ENCODE measurements at places on chromosomes 4 and X. TPM values are rescaled to one million over a fixed set of nuclear protein-coding genes. Genes with fewer than 3 reads are reported as not detected.

GRCh38 chrX:9117851-9118250, 83.9 kb upstream of the FAM9B start:
- DNase-seq: no peak

GRCh38 chrX:121570072-121570841, 522.8 kb downstream of the GLUD2 start:
- DNase-seq: no peak

DNA sequence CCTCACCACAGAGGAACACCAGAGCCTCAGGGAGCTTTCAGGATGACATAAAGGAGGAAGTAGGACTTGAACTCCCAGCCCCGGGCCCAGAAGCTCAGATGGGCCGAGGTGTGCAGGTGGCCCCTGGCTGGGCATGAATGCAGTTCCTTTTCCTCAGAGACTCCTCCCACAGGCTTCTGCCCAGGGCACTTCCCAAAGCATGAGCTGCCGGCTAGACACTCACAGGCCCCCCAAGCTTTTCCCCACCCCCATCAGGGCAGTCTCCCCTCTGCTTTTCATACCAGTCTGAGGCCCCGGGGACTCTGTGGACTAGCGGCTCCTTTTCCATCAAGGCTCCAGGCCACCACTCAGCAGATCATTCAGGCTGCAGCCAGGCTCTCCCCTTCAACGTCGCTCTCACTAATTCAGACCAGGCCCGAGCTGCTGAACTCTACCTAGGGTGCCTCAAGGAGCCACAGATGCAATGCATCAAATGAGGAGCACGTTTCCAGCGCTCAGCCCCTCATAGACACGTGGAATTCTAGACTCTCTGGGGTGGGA, 36.9 kb downstream of the HMX1 start:
- no peak for DNase-seq

- no peak for DNase-seq
These were observed 162.3 kb downstream of the CPEB2 start for GRCh38 chr4:15164571-15164970.

DNA sequence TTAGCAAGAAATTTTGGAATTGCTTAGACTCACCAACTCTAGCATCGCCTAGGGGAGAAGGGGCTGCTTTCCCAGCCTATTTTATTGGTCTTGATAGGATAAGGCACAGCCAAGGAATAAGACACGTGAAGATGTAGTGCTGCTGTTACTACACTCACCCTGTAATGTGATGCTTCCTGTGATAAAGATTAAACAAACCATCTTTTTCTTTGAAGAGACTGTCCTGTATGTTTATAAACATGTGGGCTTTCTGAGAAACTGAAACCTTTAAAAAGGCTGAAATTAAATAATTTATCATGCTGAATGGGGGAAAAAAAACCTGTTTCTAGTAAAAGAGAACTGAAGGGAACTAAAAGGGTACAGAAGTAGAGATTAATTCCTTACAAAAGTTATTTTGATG, 13.2 kb downstream of the TAPT1 start:
- DNase-seq: no peak

DNA sequence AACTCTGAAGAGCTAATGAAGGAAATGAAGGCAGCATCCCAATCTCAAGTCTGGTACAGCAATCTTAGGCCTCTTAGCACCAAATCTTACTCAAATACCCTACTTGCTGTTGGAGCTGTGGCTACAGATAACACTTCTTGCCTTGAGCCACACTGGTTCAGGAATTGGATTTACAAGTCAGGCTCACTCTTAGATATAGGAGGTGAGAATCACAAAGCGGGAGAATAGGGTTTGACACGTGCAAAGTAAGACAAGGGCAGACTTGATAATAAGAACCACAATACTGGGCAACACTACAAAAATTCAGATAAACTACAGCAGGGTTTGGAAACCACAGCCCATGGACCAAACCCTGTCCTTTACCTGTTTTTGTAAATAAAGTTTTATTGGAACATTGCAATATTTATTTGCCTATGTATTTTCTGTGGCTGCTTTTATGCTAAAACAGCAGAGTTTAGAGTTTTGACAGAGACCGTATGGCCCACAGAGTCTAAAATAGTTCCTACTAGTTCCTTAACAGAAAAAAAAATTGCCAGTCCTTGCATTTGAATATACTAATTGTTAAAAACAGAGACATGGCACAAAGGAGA, 9.3 kb upstream of the CUL4B start:
- DNase-seq: no peak

DNA sequence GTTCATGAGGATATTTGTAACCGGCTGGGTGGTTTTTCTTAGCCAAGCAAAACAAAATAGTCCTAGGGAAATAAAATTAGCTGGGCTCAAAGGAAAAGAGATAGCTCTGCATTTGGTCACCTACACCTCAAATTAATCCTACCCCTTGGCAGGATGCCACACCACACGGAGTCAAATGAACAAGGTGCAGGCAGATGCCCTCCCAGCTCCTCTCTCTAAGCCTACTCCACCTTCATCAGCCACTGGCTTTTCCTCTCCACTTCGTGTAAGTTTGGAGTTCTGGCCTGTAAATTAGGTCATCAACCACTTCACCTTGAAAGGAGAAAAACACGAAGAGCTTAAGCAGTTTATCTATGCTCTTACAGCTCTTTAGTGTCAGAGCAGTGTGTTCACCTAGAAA, 1.4 kb downstream of the DDIT4L start:
- no peak for DNase-seq

DNA sequence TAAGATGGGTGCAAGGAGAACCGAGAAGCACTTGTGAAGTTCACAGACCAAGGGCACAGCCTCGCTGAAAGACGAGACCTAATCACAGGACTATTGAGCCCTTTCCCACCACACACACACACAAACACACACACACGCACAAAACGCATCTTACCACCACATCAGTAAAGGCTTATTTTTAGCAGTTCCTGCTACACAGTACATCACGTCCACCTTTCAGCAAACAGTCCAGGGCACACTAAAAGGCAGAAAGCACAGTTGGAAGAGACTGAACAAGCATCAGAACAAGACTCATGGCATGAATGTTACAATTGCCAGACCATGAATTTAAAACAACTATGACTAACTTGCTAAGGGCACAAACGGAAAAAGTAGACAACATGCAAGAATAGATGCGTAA, 83.6 kb upstream of the MAPK10 start:
- DNase-seq: no peak

DNA sequence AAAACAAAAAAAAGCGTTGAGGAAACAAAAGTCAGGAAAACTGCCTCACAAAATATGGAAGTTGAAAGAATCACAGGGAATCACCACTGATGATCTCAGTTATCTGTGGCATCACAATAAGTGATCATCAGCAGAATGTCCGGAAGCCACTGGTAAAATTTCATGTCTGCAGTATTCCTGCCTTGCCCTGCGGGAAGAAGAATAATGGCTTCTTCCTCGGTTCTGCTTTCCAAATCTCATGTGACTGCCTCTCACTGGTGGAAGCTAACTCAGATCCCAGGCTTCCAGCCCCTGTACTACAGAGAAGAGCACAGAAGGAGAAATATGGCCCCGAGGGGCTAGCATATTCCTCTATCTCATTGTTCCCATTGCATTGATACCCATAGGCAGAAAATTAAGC, 12.7 kb upstream of the ZNF330 start:
- DNase-seq: no peak

- DNase-seq: no peak
These were observed 46.5 kb downstream of the RAI2 start for GRCh38 chrX:17814557-17814956.

GRCh38 chr4:168480931-168481611, 779 bp upstream of the DDX60L start:
- DNase-seq: peak; percentile 91

- no peak for DNase-seq
These were observed 38.5 kb upstream of the COX7B2 start for GRCh38 chr4:46947541-46947940.

DNA sequence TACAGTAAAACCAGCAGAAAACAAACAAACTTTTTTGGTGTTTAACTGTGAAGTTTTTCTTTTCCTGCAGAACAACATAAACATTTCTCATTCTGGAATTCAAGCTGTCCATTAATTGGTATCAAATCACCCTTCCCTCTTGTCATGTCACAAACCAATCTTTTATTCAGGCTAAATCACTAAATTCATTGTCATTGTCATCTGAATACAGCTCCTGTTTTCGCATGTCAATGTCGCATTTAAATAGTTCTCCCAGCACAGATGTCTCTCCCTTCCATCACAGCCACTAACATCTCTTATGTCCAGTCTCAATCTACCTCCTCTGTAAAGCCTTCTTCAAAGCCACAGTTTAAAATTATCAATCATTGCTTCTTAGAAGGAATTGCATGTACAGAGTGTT, 192.1 kb upstream of the PCDH10 start:
- no peak for DNase-seq

- peak; percentile 82 for DNase-seq
These were observed 133.8 kb downstream of the ZC4H2 start for GRCh38 chrX:64842492-64842891.

DNA sequence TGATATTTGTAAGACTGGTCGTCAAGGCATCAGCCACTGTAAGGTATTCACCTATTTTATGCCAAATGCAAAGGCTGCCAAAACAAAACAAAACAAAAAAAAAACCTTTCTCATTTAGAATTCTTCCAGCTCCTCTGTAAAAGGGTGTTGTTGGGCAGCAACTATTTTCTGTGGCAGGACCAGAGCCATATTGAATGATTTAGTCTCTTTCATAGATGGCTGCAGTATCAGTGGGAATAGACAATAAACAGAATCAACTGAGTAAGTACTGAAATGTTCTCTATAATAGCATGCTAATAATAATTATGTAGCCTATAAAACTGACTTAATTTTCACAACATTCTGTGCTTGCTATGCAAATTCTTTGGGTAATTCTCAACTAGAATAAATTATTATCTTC, 389.7 kb upstream of the PABPC4L start:
- no peak for DNase-seq

- DNase-seq: no peak
These were observed 119.1 kb upstream of the ETNPPL start for GRCh38 chr4:108881986-108882385.

GRCh38 chr4:113825272-113825671, 63.7 kb upstream of the CAMK2D start:
- peak; percentile 56 for DNase-seq

DNA sequence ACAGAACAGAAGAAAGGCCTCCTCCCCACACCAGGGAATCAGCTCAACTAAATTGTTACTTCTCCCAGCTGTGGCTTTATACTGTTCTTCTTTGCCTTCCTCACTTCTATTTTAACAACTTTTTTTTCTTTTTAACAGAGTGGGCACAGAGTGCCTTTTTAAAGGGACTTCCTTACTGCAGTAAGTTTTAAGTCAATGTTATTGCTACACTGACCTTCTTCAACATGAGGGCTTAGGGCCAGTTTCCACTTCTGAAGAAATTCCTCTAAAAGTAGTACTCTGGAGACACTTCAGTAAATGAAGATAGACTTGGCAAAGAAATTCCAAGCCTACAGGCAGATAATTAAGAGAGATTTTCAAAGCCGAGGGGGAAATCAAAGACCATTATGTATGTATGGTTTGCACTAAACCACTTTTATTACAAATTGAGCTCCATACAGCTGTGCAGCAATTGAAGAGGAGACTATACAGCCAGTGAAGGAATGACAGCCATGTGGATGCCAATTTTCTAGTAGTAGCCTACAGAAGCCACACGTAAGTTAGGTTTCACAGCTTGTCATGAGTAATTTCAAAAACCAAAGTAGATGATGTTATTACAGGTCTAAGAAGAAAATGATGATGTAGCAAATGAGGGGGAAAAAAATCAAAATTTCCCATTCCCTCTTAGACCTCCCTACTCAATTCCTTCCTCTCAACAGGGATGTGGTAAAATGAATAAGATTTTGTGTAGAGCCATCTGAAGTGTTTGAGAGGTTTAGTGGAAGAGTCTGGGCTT, 36.9 kb upstream of the RASGEF1B start:
- DNase-seq: no peak

GRCh38 chrX:2710041-2710840, 19.1 kb downstream of the CD99 start:
- peak; percentile 34 for DNase-seq

Gene PAGE4
- not detected for polyA plus RNA-seq

Gene PCGF3
- polyA plus RNA-seq: 6.1 TPM

Gene RGN
- polyA plus RNA-seq: not detected

Data from CD4-positive, CD25-positive, alpha-beta regulatory T cell (primary cell).